ENCODE measurements at places on chromosomes 7 and 10. TPM values are rescaled to one million over a fixed set of nuclear protein-coding genes. Genes with fewer than 3 reads are reported as not detected.

Gene NKX2-3
- total RNA-seq, result 7.9 TPM

Gene RAB19
- total RNA-seq, result 18.8 TPM

Gene ITGB8
- 8.1 TPM for total RNA-seq

DNA sequence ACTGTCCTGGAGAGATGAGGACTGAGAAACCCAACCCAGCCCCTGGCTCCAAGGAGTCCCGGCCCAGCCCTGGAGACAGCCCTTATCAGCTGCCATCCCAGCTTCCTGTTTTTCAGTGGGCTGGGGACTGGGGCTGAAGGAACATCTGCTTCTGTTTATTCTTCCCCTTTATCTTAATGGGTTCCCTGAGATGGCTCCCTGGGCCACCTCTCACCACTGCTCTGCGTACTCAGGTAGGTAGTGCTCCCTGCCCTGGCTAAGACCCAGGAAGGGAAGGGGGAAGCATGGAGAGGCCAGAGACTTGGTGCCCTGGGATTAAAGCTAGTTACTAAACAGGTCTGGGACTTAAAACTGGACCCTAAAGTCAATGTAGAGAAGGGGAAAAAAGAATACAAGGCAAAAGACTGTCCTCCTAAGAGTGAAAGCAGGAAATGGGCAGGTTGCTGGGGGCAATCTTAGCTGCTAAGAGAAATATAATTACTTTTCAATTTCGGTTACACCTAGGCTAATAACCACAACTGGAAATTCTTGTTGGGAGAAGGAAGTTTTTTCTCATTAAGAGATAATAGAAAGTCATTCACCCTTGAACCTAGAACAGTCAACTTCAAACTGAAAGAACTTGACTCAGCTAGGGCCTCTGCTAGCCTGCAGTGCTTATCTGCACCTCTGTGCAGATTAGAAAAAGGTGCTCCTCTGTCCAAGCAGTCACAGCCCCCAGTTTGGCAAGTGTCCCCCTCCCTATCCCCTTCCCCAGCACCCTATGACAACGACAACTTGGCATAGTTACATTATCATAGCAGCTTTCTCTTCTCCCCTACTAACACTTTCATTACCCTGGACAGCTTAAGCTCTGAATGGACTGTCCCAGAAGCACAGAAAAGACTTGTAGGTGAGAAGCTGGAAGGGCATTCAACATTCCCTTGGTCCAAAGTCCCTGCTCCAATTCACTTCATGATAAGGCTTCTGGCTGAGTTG is 65.6 kb upstream of the KDM7A start:
- H3K27ac ChIP-seq, result peak overlapping the region; percentile 79
- no peaks in the 10 kb centered on the region for H3K27me3 ChIP-seq
- peaks cover 13% of the 10 kb centered on the region for H3K4me1 ChIP-seq
- no peak overlapping the region for H3K4me3 ChIP-seq

- no peak overlapping the region for H3K4me3 ChIP-seq
- H3K4me1 ChIP-seq, result peaks cover 3% of the 10 kb centered on the region
- peak; percentile 41 for DNase-seq
- H3K27ac ChIP-seq, result no peak overlapping the region
- H3K27me3 ChIP-seq, result no peaks in the 10 kb centered on the region
- H3K36me3 ChIP-seq, result no peaks in the 10 kb centered on the region
These were observed 303.7 kb downstream of the WDR11 start for GRCh38 chr10:121154846-121155245.

DNA sequence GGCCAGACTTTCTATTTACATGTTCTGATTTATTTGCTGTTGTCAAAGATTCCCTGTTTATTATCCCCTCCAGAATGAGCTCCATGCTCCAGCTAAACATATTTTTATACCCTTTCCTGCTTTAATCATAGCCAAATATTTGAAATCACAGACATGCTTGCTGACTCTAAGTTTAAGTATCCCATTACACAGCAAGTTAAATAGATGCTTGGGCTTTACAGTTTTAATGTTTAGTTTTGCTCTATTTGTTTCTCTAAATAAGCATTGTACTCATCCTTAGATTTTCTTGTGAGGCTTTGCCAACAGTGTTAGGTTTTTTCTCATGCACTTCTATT is 196.8 kb downstream of the TAX1BP1 start:
- H3K27me3 ChIP-seq, result no peaks in the 10 kb centered on the region
- H3K36me3 ChIP-seq, result no peaks in the 10 kb centered on the region
- H3K4me3 ChIP-seq, result no peak overlapping the region

Gene INA
- total RNA-seq, result 1.4 TPM

Gene SLC18A3
- total RNA-seq, result not detected

DNA sequence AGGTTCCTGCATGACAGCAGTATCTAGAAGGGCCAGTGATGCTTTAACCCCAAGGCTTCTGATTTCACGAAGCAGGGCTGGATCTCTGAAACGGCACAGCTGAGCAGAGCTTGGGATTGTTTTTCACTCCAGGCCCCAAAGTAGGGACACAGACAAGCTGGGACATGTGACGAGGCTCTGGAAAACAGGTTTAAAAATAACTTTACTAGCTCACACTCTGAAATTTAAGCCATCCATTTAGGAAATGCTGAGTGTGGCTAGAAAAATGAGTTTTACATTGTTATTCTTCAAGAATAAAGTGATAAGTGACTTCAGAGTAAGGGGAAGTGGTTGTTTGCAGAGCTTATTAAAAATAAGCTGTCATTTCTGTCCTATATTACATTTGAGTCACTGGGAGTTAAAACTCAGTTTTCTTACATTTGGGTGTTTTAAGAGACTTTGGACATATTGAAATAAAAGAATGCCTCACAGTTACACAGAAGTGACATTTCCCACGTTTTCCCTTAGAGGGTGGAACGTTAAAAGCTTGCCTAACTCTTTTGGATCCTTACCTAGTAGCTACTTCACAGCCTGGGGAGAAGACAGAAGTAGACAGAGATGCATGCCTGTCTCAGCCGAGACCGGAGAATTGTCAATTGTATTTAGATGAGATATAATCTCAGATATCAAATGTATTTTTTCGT is 107.8 kb downstream of the GALNT17 start:
- DNase-seq, result no peak
- no peaks in the 10 kb centered on the region for H3K4me1 ChIP-seq
- no peak overlapping the region for H3K4me3 ChIP-seq
- H3K36me3 ChIP-seq, result no peaks in the 10 kb centered on the region
- H3K27ac ChIP-seq, result no peak overlapping the region
- H3K27me3 ChIP-seq, result no peaks in the 10 kb centered on the region

- no peaks in the 10 kb centered on the region for H3K27me3 ChIP-seq
- no peak overlapping the region for H3K27ac ChIP-seq
- no peak for DNase-seq
- no peak overlapping the region for H3K4me3 ChIP-seq
These were observed 106.6 kb upstream of the TNS3 start for GRCh38 chr7:47688311-47689100.

GRCh38 chr7:43328785-43329380 is 216.4 kb downstream of the HECW1 start:
- DNase-seq, result no peak
- H3K4me3 ChIP-seq, result no peak overlapping the region

GRCh38 chr10:5573968-5574641 is 49.3 kb downstream of the CALML3 start:
- DNase-seq, result no peak
- H3K36me3 ChIP-seq, result no peaks in the 10 kb centered on the region
- H3K27me3 ChIP-seq, result no peaks in the 10 kb centered on the region
- no peak overlapping the region for H3K27ac ChIP-seq

Gene MRLN
- total RNA-seq, result not detected

GRCh38 chr7:21547501-21547900 is 4.7 kb downstream of the DNAH11 start:
- peaks cover 7% of the 10 kb centered on the region for H3K4me1 ChIP-seq
- peaks cover 26% of the 10 kb centered on the region for H3K27me3 ChIP-seq
- no peak for DNase-seq
- H3K4me3 ChIP-seq, result no peak overlapping the region

GRCh38 chr7:33936503-33936902 is 31.2 kb downstream of the BMPER start:
- no peaks in the 10 kb centered on the region for H3K27me3 ChIP-seq
- no peak overlapping the region for H3K27ac ChIP-seq
- H3K4me3 ChIP-seq, result no peak overlapping the region
- DNase-seq, result no peak
- no peaks in the 10 kb centered on the region for H3K36me3 ChIP-seq

DNA sequence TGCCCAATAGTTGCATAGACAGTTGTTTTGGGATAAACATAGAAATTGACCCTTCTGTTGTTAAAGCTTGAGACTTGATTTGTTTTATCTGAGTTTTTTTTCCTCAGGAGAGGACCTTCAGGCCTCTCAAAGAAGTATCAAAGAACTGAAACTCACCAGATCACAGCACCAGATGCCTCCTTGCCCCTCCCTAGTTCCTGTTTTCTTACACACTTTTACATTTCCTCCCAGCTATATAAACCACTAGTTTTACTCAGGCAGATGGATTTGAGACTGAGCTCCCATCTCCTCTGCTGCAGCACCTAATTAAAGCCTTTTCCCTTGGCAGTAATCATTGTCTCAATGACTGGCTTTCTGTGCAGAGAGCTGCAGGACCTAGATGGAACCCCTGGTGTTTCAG is 150.6 kb upstream of the NRG3 start:
- DNase-seq, result no peak
- no peak overlapping the region for H3K27ac ChIP-seq
- H3K4me1 ChIP-seq, result no peaks in the 10 kb centered on the region
- no peaks in the 10 kb centered on the region for H3K36me3 ChIP-seq

Gene WIPF3
- 1.6 TPM for total RNA-seq

DNA sequence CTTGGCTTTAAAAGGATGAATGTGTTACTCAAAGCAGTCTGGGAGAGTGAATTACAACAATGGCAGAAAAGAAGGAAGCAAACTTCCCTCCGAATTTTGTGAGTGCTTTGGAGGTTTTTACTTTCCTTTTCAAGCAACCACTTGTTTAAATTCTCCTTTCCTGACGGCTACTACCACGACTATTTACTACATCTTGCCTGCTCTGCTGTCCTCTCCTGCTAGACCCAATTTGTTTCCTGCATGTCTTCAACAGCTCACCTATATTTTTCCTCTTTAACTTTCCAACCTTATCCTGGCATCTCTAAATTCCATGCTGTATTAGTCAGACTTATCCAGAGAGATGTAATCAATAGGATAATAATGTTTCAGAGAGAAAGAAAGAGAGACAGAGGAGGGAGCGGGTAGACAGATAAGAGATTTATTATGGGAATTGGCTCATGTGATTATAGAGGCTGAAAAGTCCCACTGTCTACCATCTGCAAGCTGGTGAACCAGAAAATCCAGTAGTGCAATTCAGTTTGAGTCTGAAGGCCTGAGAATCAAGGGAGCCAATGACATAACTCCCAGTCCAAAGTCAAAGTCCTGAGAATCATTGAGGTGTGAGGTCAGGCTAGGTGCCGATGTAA is 42.8 kb upstream of the SLC13A1 start:
- H3K27me3 ChIP-seq, result no peaks in the 10 kb centered on the region
- no peaks in the 10 kb centered on the region for H3K36me3 ChIP-seq
- no peak overlapping the region for H3K4me3 ChIP-seq
- H3K4me1 ChIP-seq, result no peaks in the 10 kb centered on the region
- no peak overlapping the region for H3K27ac ChIP-seq

Gene HTR5A
- not detected for total RNA-seq

DNA sequence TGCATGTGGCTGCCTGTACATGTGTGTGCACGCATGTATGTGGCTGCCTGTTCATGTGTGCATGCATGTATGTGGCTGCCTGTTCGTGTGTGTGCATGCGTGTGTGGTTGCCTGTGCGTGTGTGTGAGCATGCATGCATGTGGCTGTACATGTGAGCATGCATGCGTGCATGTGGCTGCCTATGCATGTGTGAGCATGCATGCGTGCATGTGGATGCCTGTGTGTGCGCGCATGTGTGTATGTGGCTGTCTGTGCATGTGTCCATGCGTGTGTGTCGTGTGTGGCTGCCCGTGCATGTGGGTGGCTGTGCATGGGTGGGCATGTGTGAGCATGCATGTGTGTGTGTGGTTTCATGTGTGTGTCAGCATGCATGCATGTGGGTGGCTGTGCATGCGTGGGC is 218.3 kb downstream of the ELFN1 start:
- no peak for DNase-seq
- no peak overlapping the region for H3K27ac ChIP-seq
- no peaks in the 10 kb centered on the region for H3K4me1 ChIP-seq
- no peaks in the 10 kb centered on the region for H3K27me3 ChIP-seq
- H3K4me3 ChIP-seq, result no peak overlapping the region
- H3K36me3 ChIP-seq, result no peaks in the 10 kb centered on the region

Gene GGCT
- 103 TPM for total RNA-seq
